ENCODE measurements at places on chromosomes 5 and 9.

DNA sequence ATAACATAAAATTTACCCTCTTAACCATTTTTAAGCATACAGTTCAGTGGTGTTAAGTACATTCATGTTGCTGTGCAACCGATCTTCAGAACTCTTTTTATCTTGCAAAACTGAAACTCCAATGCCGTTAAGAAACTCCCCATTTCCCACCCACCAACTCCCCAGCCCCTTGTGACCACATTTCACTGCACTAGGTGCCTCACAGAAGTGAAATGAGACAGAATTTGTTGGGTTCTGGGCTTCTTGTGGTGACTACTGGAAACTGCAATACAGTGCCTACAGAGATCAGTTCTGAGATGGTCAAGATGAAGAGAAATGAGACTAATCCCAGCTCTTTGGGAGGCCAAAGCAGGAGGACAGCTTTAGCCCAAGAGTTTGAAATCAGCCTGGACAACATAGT is 202.1 kb upstream of the SLC30A5 start:
- no peak for DNase-seq

DNA sequence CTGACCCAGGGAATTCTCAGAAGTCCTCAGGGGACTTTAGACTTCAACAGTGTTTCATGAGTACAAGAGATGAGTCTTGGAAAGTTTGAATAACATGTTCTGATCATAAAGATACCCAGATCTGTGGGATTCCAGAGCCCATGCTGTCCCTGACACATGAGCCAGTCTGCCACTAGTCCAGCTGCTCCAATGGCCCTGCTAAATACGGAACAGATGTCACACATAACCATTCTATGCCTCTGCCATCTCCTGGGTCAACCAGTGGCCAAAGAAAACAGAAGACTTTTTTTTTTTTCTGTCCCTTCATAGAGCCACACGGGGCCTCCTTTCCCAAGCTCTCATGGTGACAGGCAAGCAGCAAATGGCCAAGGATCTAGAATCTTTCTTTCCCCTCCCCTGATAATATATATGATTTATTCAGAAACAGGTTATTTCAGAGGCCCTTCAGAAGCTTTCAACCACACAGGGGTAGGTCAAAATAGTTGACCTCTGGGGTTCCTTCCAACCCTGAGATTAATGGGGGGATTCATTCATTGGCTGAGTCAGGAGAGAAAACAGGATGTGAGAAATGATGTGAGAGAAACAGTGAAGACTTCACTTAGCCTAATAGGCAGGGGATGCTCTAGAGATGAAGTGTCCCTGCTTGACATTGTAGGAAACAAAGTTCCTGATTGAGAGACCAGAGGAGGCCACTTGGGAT is 367.7 kb downstream of the CDK5RAP2 start:
- DNase-seq, result no peak

DNA sequence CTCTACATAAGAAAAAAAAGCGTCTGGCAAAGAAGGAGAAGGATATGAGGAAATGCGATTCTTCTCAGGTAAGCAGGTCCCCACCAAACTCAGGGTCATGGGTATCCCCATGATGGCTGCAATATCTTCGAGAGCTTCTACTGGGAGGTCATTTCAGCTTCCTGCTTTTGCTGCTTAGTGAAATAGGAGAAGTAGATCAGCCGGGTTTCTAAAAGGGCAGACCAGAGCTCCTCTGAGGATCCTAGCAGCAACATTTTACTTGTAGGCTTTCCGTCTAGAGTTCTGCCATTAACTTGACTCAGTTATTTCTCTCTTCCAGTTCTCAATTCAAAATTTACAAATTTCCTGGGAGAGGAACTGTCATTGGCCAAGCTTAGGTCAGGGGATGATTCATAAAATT is 134.7 kb downstream of the DPYSL3 start:
- no peak for DNase-seq

DNA sequence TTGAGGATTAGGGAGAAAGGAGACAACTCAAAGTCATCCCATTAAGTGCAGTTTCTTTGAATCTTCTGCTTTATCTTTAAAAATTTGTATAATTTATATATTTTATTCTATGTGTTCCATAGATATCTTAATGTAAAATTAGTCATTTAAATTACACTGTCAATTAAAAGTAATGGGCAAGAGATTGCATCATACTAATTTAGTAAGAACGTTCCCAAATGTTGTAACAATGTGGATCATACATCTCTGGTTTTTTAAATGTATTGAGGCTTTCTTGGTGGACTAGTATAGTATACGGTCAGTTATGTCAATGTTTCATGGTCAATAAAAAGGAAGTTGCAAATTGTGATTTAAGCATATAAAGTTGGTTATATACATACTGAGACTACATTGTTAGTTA is 6.2 kb downstream of the TSLP start:
- DNase-seq, result no peak

DNA sequence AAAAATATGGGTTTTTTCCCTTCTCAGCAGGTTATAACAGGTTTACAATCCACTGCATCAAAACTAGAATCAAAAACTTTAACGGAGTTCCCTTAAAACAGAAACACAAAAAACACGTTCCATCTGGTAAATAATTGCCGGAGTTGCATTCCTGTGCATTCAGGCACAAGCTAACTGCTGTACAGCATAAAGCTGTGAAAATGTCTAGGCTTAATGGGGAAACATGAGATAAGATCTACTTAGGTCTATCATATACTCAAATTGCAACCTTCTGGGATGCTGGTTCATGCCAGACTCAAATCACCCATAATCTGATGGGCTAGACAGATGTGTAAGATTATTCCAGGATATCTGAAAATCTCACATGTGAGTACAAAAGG is 265.3 kb downstream of the DOCK8 start:
- DNase-seq, result no peak

GRCh38 chr5:6448622-6449464 is at the start of gene UBE2QL1:
Gene UBE2QL1, plus strand, starts transcription at chr5:6448859. Its CDS starts 35 bp downstream, at chr5:6448894.
- DNase-seq, result no peak

- no peak for DNase-seq
Observed at GRCh38 chr9:107816561-107817021, 327.0 kb upstream of the KLF4 start.

GRCh38 chr9:81814794-81815464 is 113.3 kb upstream of the SPATA31D4 start:
- no peak for DNase-seq

DNA sequence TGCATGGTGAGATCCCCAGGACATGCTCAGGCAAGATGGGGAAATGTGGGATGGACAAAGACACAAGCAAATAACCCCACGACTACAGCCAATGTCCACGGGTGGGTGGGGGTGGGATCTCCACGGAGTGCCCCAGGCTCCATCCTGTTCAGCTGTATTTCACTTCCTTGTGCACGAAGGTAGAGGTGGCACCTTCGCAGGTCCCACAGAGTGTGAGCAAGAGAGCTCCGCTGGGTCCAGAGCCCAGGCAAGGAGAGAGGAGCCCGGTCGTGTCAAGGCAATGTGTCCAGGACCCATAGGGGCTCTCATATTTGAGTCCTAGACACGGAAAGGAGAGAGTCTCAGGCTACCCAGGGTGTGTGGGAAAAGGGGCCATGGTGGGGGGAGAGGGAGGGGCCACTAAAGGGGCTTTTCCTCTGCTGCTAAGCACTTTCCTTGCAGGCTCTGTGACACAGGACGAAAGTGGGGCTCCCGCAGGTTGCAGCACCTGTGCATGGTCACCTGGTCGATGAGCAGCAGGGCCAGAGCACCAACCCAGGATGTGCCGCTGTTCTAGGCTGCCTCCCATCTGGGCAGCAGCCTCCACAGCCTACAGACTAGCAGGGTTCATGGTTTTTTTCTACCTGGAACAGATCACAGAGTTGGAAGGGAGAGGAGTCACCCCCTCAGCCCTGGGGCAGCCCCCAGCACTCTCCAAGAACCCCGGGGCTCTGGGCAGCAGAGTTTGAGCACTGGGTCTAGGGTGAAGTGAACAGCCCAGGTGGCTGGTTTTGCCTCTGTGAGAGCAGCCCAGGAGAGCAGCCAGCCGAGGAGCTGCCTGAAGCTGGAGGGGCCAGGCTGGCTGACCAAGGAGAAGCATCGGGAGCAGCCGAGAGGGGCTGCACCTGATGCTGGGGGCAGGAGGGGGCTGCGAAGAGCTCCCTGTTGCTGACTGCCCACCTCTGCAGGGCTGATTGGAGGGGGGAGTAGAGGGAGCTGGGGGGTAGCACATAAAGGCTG is 100.7 kb upstream of the MVB12B start:
- DNase-seq, result no peak

GRCh38 chr9:76453785-76454184 is 5.2 kb upstream of the GCNT1 start:
- DNase-seq, result no peak

GRCh38 chr5:142011572-142012185 is 1.1 kb downstream of the GNPDA1 start:
- no peak for DNase-seq

GRCh38 chr5:20678814-20679298 is 690.9 kb upstream of the CDH18 start:
- no peak for DNase-seq

DNA sequence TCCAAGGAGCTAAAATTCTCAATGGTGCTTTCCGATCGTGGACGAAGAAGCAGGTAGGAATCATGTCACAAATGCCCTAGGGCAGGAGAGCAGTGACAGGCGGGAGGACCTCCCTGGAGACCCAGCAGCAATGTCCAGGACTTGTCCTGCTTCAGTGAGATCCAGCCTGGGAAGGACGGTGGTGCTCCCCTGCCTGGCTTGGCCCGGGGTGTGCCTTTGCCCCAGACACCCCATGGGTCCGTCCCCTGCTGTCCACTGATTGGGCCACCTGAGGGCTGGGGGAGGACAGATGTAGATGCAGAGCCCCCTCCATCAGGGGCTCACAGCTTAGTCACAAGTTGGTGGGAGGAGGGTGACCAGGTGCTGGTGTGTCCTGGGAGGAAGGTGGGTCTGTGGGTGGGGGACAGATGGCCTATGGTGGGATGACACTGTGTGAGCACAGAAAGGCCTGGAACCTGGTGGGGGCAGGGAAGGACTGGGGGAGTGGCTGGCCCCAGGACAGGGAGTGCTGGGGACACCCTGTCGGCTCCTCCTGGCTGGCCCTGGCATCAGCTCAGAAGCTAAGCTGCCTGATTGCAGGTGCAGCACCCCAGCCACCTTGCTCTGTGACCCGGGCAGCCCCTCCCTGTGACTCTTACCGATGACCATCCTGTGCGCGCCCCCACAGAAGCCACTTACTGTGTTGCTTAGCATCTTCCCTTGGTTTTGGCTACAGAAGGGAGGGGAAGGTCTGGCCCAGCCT is 82.0 kb downstream of the PHF2 start:
- no peak for DNase-seq

GRCh38 chr5:129951039-129951438 is 46.8 kb downstream of the CHSY3 start:
- no peak for DNase-seq

GRCh38 chr5:124957063-124957462 is 210.6 kb upstream of the ZNF608 start:
- no peak for DNase-seq
